Stimulated activated CD4-positive, alpha-beta T cell treated with anti-CD3 and anti-CD28 coated beads, Interleukin-1b, Interleukin-23, amount 100 ng/mL, for 48 hours (primary cell): ENCODE measurements at places on chromosomes 5 and 9.
A peak's percentile ranks its signal among the peaks of the same experiment; 100 is the strongest.

DNA sequence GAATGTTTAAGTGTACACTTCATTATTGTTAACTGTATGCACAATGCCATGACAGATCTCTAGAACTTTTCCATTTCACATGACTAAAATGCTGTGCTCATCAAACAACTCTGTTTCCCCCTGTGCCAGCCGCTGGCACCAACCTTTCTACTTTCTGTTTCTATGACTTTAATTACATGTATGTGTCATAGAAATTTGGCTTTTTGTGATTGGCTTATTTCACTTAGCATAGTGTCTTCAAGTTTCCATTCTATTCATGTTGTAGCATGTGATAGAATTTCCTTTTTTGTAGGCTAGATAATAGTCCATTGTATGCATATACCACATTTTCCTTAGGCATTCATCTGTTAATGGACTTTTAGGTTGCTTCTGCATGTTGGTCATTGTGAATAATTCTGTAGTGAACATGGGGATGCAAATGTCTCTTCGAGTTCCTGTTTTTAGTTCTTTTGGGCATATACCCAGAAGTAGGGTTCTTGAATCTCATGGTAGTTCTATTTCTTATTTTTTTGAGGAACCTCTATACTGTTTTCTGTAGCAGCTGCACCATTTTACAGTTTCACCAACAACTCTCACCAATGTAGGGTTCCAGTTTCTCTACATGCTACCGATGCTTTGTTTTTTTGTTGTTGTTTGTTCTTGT is 184.4 kb upstream of the DMRT1 start:
- DNase-seq = peak; percentile 16

DNA sequence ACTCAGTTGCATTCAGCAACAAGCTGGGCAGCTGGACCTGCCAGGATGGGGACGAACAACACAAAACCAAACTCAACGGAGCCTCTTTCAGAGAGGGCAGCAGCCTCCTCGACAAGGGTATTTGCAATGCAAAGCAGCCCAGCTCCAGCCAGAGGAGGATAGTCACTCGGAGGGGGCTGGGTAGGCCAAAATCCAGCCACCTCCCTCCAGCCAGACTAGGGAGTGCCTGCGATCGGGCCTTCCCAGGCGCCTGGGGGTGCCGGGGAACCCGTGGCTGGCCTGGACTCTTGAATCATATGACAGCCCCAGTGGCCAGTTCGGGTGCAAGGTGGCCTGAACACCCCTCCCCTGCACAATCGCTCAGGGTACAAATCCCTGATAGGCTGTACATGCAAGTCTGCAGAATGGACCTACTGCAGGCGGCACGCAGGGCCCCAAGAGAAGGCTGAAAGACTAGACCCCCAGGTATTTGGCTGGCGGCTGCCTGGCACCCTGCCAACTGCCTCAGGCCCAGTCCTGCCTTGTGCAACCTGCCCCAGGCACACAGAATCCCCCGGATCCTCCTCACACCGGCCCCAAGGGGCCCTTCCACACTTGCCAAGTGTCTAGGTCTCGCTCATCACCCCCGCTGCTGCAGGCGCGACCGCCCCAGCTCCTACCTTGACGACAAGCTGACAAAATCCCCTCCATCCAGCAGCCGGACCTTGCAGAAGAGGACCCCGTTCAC is 1.3 kb downstream of the EEIG1 start:
- DNase-seq = no peak

DNA sequence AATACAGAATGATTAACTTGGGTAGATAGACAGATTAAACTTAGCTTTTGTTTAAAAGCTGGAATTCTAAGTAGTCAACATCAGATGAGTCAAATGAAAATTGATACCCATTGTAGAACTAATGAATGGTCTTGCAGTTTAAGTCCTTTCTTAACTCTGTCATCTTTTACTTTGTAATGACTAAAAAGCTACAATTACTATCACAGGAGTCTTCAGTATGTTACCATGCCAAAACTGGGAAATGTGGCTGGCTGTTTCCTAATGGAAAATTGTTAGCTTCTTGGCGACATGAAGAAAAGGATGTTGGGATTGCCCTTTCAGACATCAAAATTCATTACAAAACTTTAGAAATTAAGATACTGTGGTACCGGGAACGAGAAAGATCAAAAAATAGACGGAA is 20.2 kb upstream of the ANXA1 start:
- DNase-seq = no peak

GRCh38 chr9:31535651-31536050 is 848.8 kb upstream of the ACO1 start:
- no peak for DNase-seq

GRCh38 chr5:95392593-95393182 is 1.5 kb downstream of the FAM81B start:
- DNase-seq = no peak

- DNase-seq = no peak
Measured at GRCh38 chr5:1832511-1833250, 31.5 kb downstream of the NDUFS6 start.

- DNase-seq = no peak
Measured at GRCh38 chr5:123208668-123209501, 119.8 kb downstream of the PRDM6 start.

- no peak for DNase-seq
Measured at GRCh38 chr9:111728143-111728542, 66.6 kb downstream of the SHOC1 start.
